DMS153 (cell line): ENCODE measurements at places on chromosomes 1 and 21.

DNA sequence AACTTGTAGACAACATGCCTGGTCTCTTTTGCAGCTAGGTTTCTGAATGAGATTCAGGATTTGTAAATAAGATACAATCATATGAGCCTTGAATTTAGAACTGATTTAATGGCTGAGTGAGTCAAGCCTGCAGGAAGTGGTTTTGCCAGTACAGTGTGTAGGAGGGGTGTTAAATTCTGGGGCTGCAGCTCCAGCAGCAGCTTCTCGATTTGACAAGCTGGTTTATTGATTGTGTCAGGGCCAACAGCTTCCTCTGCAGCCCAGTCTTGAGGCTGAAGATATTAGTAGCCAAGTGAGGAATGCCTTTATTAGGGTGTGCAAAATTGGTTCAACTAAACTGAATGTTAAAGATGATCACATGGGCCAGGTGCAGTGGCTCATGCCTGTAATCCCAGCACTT lies 11.5 kb upstream of the PLA2G5 start:
- no peak for DNase-seq

GRCh38 chr1:161209790-161210409 lies 5.2 kb upstream of the FCER1G start:
- DNase-seq, result peak; percentile 59

DNA sequence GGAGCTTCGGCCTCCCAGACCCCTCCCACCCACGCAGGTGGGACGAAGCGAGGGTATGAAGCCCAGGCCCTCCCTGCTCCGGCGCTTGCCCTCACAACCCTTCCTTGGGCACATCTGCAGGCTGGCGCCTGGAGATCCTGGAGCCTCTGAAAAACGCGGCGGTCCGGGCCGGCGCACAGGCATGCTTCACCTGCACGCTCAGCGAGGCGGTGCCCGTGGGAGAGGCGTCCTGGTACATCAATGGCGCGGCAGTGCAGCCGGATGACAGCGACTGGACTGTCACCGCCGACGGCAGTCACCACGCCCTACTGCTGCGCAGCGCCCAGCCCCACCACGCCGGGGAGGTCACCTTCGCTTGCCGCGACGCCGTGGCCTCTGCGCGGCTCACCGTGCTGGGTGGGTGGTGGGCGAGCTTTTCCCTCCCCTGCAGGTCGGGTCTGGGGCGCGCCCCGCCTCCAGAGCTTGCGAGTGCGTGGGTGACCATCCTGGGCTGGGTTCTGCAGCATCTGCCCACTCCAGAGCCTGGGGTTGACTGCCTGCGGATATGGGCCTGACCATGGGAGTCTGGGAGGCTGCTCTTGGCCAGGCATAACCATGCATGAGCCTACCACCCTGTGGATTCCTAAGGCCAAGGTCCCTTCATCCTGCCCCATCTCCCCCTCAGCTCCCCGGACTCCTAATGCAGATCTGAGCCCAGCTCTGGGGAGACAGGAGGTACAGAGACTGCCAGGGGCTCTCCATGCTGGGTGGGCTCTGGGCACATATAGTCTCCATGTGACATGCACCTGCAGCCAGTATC lies 89.8 kb downstream of the TRIM11 start:
- DNase-seq, result no peak

DNA sequence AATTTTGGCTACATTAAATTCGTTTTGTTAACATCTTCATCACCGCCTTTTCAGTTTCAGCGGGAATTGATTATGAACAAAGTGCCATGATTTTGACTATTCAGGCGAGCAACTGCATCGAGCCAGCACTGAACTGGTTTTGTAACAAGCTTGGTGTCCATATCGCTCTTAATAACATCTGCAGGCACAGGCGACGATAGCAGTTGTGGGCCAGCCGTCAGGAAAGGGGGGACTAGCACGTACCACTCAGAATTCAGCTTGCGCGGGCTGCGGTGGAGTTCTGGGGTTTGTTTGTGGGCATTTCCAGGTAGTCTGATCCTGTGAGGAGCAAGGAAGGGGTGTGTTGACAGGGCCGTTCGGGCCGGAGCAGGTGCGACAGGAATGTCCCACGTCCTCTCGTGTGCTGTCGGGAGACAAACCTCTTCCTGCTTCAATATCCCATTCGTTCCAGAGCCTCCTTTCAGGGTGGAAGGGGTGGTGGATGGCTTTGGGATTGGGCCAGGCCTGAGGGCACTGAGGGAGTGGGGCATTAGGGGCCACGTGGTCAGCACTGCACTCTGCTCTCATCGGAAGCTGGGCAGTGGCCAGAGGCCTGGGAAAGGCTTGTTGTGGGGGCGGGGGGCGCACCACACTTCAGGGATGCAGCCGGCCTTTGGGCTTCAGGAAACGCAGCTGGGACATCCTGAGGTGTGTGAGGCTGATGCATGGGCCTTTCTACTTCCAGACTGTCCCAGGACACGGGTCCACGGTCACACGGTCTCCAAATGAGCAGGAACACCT lies 39.1 kb downstream of the SKI start:
- DNase-seq, result no peak

GRCh38 chr1:172145231-172145651 lies 275.2 kb upstream of the C1orf105 start:
- no peak for DNase-seq

- DNase-seq, result no peak
Observed at GRCh38 chr1:68210027-68210426, 22.3 kb downstream of the WLS start.

- no peak for DNase-seq
Observed at GRCh38 chr1:82141390-82141789, 340.7 kb downstream of the ADGRL2 start.

- DNase-seq, result no peak
Observed at GRCh38 chr1:167206166-167206835, 14.4 kb upstream of the POU2F1 start.

DNA sequence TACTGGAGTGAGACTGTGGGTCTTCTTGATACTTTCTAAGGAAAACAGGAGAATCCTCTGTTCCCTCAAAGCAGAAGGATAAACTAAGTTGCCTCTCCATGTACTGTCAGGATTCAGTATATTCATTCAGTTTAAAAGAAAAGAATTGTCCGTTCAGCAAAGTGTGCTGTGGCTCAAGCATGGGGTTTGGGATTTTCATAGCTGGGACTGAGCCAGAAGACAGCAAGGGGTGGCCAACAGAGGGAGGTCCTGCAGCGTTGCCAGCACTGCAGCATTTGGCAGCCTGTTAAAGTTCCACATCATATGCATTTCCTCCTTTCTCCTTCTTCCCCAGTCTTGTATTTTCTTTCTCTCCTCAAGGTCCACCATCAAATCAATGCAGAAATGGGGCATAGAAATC lies 75.1 kb downstream of the DTL start:
- no peak for DNase-seq

GRCh38 chr1:11150326-11150725 lies 38.8 kb upstream of the ANGPTL7 start:
- DNase-seq, result no peak

DNA sequence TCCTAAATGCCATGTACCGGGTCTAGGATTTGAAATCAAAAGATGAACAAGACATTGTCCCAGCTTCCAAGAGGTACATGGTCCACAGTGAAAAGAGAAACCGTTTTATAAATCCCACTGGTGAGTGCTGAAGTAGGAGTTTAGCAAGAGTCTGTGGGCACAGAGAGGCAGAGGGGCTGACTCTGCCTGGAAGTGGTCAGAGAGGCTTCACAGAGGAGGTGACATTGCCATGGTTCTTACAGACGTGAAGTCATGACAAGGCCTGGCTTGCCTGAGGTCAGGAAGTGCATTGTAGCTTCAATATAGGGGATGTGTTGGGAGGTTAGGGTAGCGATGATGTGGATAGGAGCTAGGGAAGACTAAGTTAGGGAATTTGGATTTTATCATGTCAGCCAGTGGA lies 28.4 kb downstream of the MAPKAPK2 start:
- DNase-seq, result no peak

GRCh38 chr1:26318338-26319064 lies 743 bp downstream of the CD52 start:
- DNase-seq, result no peak
